ENCODE measurements at places on chromosomes 3 and 15.

DNA sequence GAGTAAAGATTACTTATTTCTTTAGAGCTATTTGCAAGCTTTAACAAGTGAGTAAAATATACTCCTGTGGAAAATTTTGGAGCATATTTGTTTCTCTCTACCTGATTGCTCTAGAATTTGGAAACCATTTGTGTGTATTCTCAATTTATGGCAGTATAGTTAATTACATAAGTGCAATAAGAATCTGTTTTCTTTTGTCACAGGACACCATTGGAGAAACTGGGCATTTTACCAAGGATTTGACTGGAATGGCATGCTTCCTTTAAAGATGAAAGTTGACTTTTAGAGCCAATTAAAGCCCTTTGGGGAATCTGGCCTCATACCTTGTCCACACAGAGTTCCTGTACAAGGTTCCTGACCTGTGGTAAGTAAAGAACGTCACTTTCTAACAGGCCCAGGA, 38.4 kb downstream of the PAQR5 start:
- no peak for DNase-seq

- no peak for DNase-seq
Measured at GRCh38 chr15:54197995-54198394, 219.8 kb downstream of the UNC13C start.

DNA sequence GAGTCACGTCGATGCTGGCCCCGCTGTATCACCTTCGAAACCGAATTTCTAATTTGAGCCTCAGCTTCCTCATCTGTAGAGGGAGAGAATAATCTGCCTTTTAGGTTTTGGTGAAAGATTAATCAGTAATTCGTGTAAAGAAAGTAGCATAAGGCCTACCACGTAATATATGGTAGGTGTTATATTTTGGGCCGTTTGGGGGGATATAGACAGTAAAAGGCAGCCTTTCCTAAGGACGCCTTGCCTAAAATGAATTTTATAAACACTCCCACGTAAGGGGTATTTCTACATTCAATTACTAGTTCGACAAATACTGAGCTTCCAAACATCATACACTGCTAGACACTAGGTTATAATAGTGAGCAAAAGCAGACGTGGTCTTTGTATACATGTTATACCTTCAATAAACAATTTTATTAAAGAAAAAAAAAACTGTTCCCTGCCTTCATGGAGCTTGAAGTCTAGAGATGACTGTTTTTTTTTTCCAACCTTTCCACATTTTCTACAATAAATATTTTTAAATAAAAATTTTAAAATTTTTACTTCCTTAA, 737 bp downstream of the JAGN1 start:
- DNase-seq: no peak

DNA sequence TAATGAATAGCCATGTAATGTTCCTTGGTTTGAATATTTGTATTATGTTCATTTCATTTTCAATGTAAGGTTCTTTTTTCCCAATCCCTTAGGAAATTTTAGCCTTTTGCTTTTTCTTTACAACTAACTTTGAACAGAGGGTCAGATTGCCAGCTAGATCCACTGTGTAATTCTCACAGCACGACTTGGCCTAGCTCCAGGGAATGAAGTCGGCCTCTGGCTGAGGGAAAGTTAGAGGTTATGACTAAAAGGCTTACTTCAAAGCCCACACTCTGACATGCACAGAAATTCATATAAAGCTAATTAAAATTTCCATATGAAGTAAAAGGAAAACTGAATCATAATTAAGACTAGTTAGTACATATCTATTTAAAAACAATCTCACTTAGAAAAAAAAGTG, 38.7 kb downstream of the ROBO1 start:
- no peak for DNase-seq

GRCh38 chr3:43279532-43279931, 6.8 kb upstream of the SNRK start:
- no peak for DNase-seq

DNA sequence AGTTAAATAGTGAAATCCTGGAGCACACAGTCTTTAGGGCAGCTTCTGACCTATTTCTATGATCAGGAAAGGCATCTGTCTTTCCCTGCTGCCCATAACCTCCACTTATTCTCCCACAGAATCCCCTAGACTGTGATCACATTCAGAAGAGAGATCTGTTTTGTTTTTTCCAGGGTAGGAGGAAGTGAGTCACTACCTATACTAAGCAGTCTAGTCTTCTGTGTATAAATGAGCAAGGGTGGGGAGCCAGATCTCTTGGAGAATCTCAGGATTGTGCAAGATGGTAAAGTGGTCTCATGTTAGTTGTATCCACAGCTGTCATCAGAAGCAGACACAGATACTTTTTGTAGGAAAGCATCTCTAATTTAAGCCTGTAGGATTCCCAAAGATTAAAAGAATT, 11.8 kb upstream of the FBXO22 start:
- DNase-seq: no peak

GRCh38 chr3:66473181-66473580, 27.6 kb downstream of the LRIG1 start:
- no peak for DNase-seq

DNA sequence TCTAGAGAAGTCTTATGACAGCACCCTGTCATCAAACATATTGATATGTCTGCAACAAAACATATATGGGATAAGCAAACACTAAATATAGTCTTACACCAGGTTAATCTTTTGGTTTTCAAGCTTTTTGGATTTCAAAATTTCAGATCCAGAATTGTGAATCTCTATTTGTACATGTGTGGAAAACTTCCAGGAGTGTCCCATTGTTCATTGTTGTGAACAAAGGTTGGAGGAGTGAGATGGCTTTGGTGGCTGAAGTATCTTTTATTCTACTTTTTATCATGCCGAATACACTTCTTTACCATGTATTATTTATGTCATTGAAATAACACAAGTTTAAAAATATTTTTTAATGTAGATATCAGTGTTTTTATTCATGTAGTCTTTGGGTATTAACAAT, 5.9 kb upstream of the FHIT start:
- no peak for DNase-seq

All from caudate nucleus (tissue), 63 donors.